ENCODE measurements at places on chromosomes 1 and 21.

- DNase-seq: no peak
Observed at GRCh38 chr1:183106746-183107145, 79.3 kb upstream of the LAMC2 start.

DNA sequence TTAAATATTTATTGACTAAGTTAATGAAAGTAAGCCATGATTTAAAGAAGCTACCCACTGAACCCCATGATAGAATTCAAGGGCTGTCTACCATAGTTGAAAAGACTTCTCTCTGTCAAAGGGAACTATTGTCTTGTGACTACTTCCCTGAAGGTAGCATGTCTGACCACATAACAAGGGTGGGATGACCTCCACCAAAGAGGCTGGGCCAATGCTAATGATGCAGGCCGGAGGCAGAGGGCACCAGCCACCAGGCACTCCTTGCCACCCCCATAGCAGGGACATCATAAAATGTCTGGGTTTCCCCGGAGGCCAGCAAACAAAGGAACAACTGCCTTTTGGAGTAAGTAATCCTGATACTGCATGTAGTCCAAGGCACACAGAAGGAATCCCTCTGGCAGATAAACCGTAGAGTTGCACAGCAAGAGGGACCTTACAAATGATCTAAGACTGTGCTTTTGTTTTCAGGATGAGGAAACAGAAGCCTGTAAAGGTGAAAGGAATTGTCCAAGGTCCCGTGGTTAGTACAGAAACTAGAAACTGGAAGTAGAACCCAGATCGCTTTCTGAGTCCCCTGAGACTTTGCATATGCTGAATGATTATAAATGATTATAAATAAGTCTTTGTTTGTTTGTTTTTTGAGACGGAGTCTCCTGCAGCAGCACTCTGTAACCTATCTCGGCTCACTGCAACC lies 33.5 kb upstream of the ITPKB start:
- no peak for DNase-seq

DNA sequence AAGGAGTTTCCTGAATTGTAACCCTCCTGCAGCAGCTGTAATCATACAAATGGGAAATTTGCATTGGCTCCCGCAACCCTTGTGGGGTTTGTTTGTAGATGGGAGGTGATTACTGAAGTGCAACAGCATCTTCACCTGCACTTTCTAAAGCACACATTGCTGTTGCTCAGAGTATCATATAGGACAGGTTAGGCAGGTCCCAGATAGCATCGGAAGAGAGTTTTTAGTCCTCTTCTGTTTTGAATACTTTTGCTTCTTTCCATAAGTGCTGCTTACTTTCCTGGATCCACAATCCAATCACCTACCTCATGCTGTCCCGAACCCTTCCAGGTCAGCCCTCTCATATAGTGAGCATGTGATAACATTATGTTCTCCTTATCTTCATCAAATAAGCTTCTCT lies 300.4 kb downstream of the PTPRC start:
- DNase-seq: no peak

- DNase-seq: no peak
Observed at GRCh38 chr1:167697667-167698141, 24.1 kb upstream of the MPZL1 start.

All from thymus (tissue), 14 donors.